Stimulated activated CD4-positive, alpha-beta T cell treated with anti-CD3 and anti-CD28 coated beads, Interleukin-2, amount 100 ng/mL, for 48 hours (primary cell): ENCODE measurements at places on chromosomes 6 and 20.

GRCh38 chr6:72564231-72564630, 57.6 kb upstream of the KCNQ5 start:
- no peak for DNase-seq

DNA sequence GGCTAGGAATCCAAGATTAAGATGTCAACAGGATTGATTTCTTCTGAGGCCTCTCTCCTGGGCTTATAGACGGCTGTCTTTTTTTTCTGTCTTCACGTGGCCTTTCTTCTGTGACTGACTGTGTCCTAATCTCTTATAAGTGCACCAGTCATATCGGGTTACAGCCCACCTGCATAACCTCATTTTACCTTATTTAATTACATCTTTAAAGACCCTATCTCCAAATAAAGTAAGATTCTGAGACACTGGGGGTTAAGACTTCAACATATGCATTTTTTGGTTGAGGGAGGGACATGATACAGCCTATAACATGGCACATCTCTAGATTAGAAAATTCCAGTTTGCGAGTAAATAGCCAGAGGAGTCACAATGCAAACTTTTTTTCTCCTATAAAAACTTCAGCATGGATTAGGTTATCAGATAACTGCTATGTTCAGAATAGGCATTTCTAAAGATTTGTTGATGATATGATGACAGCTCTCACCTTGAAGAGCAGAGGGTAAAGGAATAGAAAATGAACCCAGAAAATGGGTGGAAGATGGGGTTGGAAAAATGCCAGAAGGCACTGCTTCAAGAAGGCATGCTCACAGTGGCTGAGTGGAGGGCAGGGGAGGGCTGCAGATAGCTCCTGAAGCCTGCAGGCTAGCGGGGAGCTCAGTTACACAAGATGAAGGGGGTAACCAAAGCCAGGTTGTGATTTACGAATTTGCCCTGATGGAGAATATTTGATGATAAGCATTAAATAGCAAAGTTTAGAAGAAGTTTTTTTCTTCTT, 8.7 kb upstream of the PDE7B start:
- no peak for DNase-seq

DNA sequence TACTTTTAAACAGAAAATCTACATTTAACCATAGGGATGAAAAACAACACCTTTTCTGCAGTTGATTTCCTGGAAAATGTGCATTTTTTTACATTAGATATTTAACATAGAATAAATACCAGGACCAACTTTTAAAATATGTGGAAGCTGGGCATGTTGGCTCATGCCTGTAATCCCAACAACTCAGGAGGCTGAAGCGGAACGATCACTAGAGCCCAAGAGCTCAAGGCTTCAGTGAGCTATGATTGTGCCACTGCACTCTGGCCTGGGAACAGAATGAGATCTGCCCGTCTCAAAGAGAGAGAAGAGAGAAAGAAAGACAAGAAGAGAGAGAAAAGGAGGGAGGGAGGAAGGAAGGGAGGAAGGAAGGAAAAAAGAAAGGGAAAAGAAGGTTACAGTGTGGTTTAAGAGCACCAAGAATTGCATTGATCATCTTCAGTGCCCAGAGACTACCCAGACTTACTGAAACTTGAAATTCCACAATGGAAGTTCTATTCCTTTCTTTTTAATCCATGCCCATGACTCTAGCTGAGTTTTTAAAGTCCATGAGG, 189.4 kb upstream of the ARID1B start:
- no peak for DNase-seq

DNA sequence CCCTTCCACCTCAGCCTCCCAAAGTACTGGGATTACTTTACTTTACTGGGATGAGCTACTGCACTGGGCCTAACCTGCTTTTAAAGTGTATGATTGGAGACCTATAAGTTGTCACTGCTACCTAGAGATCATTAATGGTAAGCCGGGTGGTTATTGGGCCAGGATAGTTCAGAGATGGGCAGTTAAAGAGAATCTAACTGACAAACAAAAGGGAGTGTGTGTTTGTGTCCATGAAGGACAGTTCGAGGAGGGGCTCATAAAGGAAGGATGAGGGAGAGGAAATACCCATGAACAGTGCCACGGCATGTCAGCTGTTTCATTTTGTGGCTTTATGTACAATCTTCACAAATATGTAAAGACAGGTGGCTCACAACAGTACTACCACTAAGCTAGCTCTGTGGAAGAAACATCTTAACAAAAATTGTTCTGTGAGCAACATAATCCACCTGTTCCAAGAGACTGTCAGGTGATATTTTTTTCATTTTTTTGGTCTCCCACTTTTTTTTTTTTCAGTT, 69.7 kb upstream of the FAM8A1 start:
- no peak for DNase-seq

GRCh38 chr20:48175261-48175660, 390.0 kb upstream of the SULF2 start:
- DNase-seq, result no peak

DNA sequence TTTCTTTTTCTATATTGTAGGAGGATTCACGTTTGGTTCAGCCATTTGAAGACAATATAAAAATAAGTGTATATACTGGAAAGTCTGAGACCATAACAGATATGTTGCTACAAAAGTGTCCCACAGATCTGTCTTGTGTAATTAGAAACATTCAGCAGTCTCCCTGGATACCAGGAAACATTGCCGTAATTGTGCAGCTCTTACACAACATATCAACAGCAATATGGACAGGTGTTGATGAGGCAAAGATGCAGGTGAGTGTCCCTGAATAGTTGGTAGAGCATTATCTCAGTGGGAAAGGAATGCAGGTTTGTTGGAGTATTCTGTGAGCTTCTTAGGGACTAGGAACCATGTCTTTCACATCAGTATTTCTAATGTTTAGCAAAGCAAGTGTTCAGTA, 18.3 kb upstream of the ADGRF4 start:
- no peak for DNase-seq

GRCh38 chr20:14685183-14685582, 347.8 kb upstream of the FLRT3 start:
- no peak for DNase-seq

GRCh38 chr6:127462376-127462775, 3.2 kb upstream of the KIAA0408 start:
- DNase-seq, result no peak

DNA sequence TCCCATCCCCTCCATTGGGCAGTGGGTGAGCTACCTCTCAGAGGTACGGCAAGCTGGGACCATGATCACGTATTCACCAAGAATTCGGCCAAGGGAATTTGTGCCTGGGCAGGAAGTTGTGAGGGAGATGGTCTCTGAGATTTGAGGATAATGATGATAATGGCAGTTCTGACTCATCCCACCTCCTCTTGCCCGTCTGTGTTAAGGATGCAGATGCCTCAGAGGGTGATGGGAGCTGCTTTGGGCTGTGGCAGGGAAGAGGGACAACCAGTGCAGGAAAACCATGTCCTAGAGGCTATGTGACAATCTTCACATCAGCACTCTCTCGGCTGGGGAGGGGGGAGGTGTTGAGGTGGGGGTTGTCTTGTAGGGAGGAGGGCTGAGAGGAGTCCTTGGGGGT, 4.3 kb downstream of the TGM6 start:
- no peak for DNase-seq

GRCh38 chr6:24861934-24862333, 63.2 kb upstream of the ARMH2 start:
- DNase-seq, result no peak

DNA sequence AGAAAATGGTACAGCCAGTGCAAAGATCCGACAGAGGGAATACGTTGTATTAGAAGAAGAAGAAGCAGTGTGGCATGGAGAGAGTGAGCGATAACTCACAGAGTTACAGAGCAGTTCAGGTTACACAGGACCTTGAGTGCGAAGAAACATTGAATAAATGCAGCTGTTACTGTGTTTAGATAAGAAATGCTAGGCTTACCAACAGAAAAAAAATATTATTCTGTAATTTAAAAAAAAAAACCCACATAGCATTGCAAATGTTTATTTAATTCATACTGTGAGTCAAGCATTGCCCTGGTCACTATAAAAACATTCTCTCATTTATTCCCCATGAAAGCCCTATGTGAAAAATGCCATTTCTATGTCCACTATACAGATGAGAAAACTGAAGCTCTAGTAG, 373.4 kb upstream of the EPHA7 start:
- no peak for DNase-seq

- DNase-seq, result no peak
Observed at GRCh38 chr20:18986146-18986830, 172.7 kb downstream of the SCP2D1 start.

DNA sequence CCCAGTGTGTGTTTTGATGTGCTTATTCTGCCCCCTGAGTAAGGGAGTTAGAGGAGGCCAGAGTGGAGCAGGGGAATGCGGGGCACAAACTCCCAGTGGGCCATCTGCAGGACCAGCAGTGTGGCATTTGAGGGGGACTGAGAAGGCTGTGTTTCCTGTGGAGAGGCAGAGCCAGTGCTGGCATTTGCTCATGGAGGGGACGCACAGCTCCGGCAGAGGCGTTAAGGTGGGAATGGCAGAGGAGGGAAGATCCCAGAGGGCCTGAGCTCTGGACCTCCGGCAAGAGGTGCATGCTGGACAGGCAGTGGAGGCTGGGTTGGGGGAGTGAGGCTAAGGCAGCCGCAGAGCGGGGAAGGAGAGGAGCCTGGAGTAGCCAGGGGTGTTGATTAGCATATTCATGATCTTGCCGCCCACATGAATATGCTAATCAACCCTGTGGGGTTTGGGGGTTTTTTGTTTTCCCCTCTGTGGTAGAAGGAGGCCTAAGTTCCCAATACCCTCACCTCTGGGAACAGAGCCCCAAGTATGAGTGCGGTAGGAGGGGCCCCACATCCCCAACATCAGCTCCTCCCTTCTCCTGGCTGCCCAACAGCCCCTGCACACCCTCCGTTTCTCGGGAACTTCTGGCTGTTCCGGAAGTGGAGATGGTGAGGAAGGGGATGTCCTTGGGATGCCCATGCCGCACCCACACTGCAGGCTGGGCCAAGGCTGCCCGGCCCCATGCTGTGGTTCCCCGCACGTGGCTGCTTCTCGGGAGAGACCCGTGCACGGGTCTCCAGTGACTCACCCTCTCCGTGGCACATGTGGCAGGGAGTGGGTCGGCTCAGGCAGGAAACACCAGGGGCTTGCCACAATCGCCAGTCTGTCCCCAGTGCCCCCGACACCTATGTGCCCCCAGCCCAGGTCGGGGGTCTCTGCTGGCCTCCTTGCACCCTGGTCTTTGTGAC, 33.8 kb downstream of the DLGAP4 start:
- DNase-seq, result no peak

DNA sequence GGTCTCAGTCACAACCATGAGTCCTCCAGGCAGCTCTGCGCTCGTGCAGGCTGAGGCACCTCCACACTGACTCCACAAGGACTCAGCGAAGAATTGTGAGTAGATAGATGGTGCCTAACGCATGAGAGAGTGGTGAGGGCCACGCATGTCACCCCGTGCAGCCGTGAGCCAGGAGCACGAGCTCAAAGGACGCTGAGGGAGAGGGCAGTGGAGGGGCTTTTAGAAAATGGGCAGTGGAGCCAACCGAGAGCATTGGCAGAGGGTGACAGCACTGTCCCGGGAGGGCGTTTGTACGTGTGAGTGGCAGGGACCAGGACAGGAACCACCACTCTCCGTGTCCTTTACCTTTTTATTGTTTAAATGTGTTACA, 105.6 kb downstream of the PSMB1 start:
- no peak for DNase-seq

DNA sequence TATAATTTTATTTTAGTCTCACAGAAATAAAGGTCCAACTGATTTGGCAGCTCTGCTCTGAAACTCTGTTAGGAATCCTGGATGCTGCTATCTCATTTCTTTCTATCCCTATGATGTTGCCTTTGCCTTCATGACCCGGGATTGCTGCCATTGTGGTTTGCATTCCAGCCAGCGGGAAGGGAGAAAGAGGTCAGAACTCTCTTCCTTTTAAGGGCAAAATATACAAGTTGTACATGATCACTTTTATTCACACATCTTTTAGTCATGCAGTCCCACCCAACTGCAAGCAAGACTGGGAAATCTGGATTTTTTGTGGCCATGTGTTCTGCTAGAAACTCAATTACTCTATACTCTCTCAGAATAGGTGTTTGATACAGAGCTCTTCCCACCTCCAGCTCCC, 263.1 kb upstream of the ZFP64 start:
- DNase-seq, result no peak

DNA sequence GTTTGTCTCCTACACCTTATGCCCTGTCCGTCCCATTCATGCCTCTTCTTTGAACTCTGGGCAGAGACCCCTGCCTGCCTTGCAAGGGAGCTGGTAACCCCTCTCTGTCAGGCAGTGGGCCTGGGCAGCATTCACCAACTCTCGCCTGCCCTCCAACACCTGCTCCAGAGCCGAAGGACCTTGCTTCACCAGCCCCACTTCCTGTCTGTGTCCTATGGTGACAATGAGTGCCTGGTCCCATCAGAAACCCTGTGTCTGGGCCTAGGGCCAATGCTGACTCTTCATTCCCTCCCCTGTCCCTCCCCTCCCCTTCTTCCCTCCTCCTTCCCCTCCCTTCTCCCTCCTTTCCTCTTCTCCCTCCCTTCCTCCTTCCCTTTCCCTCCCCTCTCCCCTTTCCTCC, 22.8 kb upstream of the PCMTD2 start:
- no peak for DNase-seq

DNA sequence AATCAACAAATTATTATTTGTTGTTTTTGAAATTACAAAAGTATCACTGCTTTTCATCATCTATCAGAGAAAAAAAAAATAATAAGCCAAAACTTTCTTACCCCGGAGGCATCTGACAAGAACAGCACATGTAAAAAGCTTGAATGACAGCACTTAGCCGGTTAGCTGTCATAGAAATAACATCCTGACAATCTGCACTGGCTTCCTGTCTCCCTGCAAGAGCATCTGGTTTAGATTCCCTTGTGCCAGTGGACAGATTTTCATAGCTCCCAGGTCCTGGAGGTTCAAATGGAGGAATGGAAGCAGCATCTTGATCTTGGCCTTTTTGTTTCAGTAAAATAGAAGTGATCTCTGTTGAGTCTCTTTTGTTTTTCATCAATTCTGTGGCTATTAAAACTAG, 74.8 kb downstream of the HACE1 start:
- no peak for DNase-seq

DNA sequence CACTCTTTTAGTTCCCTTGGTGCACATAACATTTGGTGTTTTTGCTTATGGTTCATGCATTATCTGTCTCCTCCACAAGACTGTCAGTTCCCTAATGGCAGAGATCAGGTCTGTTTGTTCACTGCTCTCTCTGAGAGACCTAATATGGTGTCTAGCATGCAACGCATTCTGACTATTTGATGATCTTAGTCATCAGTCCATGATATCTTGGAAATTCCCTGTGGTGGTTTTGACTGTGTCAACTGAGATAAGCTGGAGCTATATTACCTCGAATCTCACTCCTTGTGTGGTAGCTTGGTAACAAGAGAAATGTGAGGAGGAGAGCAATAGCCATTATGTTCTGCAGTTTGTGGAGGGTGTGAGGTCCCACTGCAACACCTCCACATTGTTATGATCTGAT, 229.8 kb downstream of the FRK start:
- no peak for DNase-seq

GRCh38 chr6:3594201-3594600, 137.4 kb upstream of the SLC22A23 start:
- no peak for DNase-seq

DNA sequence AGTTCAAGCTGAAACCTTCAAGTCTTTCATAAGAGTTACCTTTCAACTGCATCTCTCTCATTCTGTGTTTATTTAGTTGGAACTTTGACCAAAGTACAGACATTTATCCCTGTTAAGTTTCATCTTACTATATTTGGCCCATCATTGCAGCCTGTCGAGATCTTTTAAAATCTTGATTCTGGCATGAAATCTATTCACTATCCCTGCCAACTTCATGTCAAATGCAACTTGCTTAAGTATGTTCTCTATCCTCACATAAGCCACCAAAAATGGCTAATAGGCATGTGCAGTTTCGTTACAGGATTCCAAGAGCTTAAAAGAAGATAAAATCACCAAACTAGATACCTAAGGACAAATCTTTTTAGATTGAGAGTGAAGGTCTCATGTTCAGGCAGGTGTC, 117.5 kb upstream of the KCNQ5 start:
- no peak for DNase-seq
